ENCODE measurements at places on chromosomes 5 and 9. TPM values are rescaled to one million over a fixed set of nuclear protein-coding genes. Genes with fewer than 3 reads are reported as not detected.

DNA sequence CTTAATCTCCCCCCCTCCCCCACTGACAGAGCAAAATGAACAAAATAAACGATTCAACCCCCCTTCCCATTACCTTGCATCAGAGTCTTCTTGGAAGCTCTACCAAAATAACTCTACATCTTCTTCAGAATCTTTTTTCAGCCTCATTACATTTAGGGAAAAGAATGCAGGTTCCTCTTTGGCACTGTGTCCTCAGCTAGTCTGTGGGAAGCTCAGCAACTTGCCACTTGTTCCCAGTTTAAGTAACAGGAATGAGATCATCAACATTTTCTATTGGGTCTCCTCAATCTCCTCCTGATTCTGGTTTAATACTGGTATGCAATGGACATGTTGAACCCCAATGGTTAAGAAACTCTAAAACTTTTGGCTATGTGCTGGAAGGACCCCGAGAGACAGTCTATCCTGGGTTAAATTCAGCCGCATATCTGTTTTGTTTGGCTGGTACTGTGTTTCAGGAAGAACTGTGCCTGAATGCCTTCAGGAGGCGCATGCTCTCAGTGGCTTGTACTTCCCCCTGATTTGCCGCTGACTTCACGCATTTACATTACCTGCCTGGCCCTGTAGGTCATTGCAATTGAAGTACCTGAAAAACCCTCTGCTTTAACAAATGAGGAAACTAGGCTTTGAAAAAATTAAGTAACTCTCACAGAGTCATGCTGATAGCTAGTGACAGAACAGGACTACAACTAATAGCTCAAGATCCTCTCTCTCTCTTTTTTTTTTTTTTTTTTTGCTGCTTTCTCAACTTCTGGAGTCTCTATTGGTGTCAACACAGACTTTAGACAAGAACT is 78.1 kb upstream of the HMHB1 start:
- peak; percentile 17 for DNase-seq

Gene AGXT2
- total RNA-seq: not detected

Gene PCDHA9
- 0.29 TPM for total RNA-seq

- DNase-seq: peak; percentile 48
These were observed 71.9 kb downstream of the DAPK1 start for GRCh38 chr9:87569518-87569917.

GRCh38 chr9:26687421-26687820 is 205.2 kb downstream of the CAAP1 start:
- DNase-seq: no peak

Data from osteoblast (primary cell).